ENCODE measurements at places on chromosomes 5 and 9.

DNA sequence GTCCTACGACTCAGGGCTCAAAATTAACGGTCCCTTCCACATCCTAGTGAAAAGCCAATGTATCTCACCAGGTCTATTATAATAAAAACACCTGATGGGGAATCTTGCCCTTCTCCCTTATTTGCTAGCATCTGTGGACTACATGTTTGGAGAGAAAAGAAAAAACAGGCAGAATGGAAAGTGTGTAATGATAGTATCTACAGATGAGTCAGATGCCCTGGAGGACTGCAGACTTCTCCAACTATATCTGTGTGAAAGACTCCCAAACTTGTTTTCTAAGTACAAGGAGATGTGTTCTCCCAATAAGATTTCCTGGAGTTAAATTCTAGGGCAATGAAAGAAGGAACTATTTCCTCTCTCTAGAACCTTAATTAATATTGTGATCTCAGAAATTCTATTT lies 66.0 kb downstream of the FOXB2 start:
- no peak for DNase-seq

GRCh38 chr5:53971131-53971530 lies 339.2 kb downstream of the ARL15 start:
- no peak for DNase-seq

- DNase-seq: no peak
Observed at GRCh38 chr9:35569206-35569605, 35.9 kb upstream of the TESK1 start.

DNA sequence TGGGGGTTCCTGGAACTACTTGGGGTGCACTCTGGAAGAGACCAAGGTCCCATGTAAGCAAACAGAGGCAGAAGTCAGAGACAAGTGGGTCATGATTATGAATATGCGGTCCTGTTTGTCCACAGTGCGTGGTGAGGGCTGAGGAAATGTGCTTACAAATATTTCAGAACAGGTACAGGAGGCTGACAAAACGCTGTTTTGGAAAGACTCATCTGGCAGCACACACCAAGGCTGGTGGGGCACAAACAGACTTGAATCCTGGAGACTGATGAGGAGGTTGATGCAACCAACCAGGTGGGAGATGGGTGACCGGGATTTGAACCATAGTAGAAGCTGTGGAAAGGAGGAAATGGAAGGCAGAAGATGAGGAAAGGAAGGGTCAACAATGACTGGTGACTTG lies 83.8 kb downstream of the ADRB2 start:
- no peak for DNase-seq

- no peak for DNase-seq
Observed at GRCh38 chr5:77012601-77013000, 17.6 kb upstream of the AGGF1 start.

- DNase-seq: no peak
Observed at GRCh38 chr5:136200761-136201160, 7.8 kb upstream of the SMIM32 start.

- peak; percentile 51 for DNase-seq
Observed at GRCh38 chr9:7011395-7012067, 253.8 kb downstream of the KDM4C start.

DNA sequence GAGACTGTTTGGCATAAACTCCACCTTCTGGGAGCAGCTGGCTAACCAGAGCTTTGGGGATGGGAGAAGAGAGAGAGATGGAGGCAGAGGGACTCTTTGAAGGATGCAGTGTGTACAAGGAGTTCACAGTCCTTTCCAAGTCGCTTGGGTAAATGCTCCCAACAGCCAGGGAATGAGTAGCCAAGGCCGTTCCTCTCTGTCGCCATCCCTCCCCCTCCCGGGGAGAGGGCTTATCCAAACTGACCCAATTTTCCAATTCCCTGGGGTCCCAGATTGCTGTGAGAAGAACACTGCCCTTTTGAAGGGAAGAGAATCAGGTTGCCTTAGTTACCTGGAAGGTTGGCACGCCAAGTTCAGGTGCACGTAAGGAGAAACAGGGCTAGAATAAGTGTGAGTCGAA lies 7.9 kb downstream of the WWC1 start:
- no peak for DNase-seq

- peak; percentile 57 for DNase-seq
Observed at GRCh38 chr9:87613265-87614111, 112.4 kb upstream of the CTSL start.

GRCh38 chr9:121196389-121196788 lies 5.3 kb downstream of the RAB14 start:
- DNase-seq: no peak

- no peak for DNase-seq
Observed at GRCh38 chr9:114811301-114811700, 5.5 kb upstream of the TNFSF15 start.

- no peak for DNase-seq
Observed at GRCh38 chr9:119255116-119255515, 114.1 kb downstream of the BRINP1 start.

Measured in Kasumi-1 (cell line).